ENCODE measurements at places on chromosomes 5 and 9.

DNA sequence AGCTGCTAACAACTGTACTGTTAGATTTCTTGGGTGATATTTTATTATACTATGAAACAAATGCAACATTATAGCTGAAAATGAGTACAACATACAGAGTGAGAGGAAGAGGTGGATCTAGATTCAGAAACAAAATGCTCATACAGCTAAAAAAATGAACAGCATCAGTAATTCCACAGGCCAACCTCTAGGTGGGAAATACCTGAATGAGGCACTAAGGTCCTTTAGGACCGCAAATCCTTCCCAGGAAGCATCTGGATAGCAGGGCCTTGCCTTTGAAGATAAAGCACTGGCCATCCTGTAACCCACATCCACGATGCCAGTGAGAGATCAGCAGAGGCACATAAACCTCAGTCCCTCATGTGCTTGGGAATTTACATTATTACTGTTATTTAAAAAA lies 310.8 kb downstream of the YTHDC2 start:
- DNase-seq: no peak

DNA sequence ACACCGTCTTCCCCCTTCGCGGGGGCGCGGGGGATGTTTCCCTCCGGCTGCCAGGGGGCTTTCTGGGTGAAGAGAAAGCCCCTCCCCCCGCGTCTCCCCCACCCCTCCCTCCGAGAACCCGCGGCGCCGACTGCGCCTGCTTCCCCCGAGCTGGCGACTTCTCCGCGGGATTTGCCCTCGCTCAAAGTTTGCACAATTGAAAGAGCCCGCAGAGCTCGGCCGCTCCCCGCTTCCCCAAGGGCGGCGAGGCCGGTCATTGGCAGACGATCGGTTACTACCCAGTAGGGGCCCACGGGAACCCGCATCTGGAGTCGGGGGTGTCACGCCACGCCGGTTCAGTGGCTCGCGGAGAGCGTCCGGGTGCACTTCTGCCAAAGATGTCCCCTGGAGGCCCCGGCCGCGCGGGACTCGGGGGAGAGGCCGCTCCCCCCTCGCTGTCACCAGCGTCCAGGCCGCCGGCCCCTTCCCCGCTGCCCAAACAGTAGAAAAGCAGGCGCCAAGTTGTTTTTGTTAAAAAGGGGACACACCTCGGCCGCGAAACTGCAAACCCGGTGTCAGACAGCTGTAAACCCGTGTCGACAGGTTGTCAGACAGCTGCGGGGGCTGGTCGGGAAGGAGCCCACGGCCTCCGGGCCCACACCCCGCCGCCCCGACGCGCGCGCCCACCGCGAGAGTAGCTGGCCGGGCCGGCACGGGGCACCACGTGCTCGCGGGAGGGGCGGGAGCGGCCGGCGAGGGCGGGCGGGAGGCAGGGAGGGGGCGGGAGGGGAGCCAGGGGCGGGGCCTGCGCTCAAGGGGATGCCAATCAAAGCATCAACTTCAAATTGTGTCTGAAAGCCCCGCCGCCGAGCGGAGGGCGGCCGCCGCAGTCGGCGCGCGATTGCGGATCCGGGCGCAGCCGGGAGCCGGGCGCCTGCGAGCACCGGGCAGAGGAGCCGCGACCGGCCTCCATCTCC lies at the start of gene IRX1:
TSS of gene IRX1 (plus strand) at position 827 of the 956 bp plus-strand sequence. CDS start 274 bp downstream, outside the sequence.
- DNase-seq: no peak

GRCh38 chr5:135551593-135552447 lies 16.1 kb upstream of the NEUROG1 start:
- no peak for DNase-seq

GRCh38 chr9:117825609-117826347 lies 121.6 kb downstream of the TLR4 start:
- no peak for DNase-seq

DNA sequence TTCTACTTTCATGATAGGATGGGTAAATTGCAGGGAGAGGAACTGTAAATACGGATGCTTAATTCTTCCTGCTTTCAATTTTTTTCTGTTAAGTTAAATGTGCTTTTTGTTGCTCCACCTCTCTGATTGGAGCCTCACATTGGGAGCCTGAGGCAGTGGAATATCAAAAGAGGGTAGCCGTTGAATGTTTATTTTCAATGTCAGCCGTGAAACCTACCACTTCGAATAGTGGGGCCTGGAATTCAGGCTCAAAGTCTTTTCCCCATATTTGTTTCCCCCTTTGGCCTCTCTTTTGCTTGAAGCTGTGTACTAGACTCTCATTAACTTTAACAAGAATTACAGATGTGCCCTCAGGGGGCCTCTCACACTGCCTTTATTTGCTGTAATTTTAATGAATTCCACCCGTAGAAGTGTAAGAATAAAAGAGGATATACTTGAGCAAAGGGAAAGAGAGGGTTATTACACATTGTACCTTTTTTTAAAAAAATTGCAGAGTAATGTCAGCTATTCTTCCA lies 29.0 kb downstream of the PSAT1 start:
- DNase-seq: no peak
